Activated CD4-positive, alpha-beta T cell treated with anti-CD3 and anti-CD28 coated beads, Interleukin-2, amount 50 U/mL, for 48 hours (primary cell): ENCODE measurements at places on chromosomes 7 and 10.

DNA sequence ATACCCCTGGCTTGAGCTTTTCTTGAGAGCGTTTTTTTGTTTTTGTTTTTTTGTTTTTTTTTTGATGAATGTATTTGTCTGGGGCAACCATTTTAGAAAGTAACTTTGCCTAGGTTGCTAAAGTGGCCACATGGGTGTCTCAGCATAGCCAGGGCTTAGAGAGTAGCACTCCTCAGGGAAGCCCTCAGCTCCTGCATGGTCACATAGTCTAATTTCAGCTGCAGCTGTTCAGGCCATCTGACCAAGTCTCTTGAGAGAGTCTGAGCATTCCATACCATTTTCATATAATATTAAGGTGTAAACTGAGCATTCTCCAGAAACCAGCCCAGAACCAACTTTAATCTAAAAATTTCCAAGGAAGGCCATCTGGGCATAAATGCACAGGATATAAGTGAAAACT is 186.4 kb downstream of the NPSR1 start:
- no peak for DNase-seq

- DNase-seq: no peak
Measured at GRCh38 chr7:3558400-3558799, 257.3 kb downstream of the SDK1 start.

DNA sequence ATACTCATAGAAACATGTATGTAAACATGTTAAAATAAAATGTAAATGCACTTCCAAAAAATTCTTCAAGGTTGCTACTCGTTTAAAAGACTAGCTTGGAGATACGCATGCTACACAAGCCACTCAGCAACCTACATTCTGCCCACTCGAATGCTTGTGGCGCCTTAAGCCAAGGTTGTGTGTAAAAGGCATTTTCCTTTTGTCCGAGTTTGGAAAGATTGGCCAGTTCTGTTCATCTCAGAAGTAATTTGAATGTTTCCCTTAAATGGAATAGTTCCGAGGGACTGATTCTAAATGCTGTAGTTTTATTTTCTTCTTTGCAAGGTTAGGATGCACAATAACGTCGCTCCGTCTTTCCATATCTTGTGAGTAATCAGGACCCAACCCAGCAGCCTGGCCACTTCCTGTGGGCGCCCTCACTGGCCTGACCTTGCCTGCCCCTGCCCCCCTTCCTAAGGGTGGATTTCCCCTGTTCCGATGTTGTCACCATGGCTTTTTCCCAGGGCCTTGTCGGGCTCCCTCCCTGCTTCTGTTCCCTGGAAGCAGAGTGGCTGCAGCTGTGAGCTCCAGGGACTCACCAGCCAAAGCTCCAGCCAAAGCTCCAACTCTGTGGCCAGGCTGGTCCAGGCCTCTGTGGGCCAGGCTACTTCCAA is 70.6 kb downstream of the PTPRE start:
- DNase-seq: peak; percentile 14

GRCh38 chr10:75070961-75071428 is 40.5 kb upstream of the SAMD8 start:
- no peak for DNase-seq

DNA sequence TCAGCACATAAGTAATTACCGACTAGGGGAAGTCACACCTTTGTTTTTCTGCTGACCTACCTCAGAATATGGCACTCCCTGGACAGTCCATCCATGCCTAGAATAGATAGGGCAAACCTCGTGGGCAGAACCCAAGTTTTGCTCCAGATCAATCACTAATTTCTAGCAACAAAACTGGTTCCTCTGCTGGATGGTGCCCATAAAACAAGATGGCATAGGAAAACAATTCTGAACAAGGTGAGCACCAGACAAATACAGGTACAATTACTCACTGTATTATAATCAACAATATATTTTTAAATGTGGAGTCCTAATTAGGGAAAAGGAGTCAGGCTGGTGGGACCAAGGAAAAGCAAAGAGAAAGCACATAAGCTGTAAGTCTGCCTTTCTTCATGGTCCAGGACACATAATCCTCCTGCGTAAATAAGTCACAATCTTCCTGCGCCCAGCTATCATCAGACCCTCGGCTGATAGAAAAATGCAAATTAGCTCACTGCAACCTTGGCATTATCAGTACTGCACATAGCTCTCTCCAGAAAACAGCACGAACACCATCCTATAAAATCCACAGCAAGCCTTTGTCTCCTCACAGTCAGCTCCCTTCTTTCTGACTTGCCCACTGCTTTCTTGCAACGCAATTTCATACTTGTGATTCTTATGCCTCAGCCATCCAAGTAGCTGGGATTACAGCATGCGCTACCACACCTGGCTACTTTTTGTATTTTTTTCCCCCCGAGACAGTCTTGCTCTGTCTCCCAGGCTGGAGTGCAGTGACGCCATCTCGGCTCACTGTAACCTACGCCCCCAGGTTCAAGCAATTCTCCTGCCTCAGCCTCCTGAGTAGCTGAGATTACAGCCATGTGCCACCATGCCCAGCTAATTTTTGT is 15.1 kb downstream of the URGCP start:
- DNase-seq: no peak

DNA sequence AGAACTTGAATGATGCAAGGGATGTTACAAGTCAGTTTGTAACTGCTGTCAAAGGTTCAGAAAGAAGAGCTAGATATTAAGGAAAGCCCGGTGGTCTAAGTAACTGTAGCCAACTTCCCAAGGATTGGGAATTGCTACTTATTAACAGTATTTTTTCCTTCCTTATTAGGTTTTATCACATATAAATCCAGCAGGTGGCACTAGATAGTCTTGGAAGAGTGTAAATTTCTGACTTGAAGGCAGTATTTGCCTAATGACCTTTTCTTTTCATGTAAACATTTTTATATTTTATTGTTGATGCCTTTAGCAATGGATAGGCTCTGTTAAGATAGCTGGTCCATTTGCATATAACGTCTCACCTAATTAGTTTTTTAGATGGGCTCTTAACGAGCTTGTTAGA is 51.2 kb downstream of the ANLN start:
- no peak for DNase-seq

DNA sequence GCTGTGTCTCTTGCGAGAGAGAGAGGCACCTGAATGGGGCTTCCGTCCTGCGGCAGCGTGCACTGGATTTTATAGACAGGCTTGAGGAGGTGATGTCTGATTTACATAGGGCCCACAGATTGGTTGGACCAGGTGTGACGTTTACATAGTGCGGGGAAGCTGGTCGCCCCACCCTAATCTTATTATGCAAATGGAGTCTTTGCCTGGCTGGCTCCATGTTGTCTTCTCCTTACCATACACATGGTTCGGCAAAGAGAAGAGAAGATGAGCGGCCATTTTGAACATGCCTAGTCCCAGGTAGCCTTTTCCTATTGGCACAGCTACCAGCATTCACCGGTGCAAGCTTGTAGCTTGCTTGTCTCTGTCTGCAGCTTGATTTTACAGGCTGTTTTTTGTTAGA is 238.5 kb upstream of the GALNT17 start:
- no peak for DNase-seq

DNA sequence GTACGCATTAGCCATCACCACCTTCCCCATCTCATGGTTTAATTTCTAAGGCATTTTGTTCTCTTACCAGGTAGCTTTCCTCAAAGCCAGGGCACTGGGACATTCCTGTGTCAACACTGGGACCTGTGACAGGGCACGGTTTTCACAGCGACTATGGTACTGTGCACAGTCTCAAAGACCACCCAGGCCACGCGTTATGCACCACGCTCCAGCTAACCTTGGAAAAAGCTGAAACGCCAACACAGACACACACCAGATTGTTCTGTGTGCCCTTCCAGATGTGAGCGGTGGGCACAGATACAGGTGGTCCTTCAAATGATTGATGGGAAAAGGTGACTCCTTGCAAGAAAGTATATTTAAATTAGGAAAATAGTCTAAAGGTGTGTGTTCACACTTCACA is 337.3 kb downstream of the WDR37 start:
- no peak for DNase-seq

DNA sequence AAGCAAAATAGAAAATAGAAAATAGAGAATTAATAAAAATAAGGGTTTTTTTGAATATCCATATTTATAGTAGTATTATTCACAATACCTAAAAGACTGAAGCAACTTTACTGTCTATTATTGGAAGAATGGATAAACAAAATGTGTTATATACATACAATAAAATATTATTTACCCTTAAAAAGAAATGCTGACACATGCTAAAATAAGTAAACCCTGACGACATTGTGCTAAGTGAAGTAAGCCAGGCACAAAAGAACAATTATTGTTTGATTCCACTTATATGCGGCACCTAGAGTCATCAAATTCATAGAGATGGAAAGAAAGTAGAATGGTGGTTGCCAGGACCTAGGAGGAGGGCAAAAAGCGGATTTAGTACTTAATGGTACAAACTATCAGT is 39.0 kb downstream of the LRRC17 start:
- no peak for DNase-seq

DNA sequence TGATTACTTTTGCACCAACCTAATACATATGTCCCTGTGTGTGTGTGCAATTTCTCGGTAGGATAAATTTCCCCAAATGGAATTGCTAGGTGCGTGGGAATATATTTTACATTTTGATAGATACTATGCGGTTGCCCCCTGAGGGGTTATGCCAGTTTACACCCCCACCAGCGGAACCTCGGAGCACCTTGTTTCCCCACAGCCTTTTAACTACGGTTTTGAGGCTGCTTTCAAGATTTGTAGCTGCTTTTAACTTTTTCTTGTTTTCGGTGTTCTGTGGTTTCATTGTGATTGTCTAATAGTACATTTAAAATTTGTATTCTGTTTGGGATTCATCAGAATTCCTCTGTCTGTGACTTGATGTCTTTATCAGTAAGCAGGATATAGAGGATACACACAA is 22.0 kb downstream of the PROSER2 start:
- no peak for DNase-seq

GRCh38 chr10:24526085-24526649 is 197.5 kb downstream of the ARHGAP21 start:
- DNase-seq: no peak

- DNase-seq: no peak
Measured at GRCh38 chr7:30931161-30931928, 19.7 kb downstream of the AQP1 start.

DNA sequence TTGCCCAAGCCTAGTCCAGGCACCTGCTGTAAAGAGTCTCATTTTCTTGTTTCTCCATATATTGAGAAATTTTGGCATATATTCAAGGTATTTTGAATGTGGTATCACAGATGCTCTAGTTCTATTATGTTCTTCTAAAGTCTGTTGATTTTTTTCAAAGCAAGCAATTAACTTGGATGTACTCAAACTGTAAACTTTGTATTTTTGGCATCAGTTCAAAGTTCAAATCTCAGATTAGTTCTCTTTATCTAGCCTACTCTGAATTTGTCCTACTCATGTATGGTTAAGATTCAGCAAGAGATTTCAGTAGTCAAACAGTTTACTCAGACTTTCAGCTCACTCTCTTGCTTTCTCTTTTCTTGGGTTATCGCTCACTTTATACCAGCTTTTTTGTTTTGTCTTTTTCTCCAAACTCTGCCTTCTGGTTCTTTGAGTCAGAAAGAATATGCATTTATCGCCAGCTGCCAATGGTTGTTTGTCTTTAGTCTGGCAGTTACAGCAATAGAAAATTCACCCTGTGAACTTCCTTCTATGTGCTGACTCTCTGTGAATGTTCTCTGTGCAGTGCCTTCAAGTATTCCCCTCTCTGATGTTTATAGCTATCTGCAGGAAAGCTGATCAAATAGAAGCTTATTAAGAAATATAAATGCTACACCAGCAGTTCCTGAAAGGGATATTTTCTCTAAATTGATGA is 56.0 kb downstream of the ANKRD7 start:
- no peak for DNase-seq

DNA sequence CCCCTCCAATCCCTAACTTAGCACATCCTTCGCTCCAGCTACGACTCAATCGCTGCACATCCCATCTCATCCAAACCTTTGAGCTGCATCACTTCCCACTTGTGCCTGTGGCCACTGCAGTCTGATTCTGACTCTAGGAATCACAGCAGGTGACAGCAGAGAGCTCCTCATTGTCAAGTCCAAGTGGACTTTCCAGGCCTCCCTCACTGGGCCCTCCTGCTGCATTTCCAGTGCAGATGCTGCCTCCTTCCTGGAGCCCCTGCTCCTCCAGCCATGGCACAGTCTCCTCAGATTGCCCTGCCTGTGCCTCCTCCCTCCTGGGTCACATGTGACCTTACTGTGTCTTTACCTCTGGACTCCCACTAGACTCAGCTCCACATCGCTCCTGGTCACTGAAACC is 157.3 kb downstream of the USP6NL start:
- DNase-seq: no peak

GRCh38 chr10:117492504-117492903 is 50.0 kb upstream of the EMX2 start:
- DNase-seq: no peak

- no peak for DNase-seq
Measured at GRCh38 chr10:43190775-43191174, 52.5 kb downstream of the CSGALNACT2 start.

GRCh38 chr10:77603534-77603927 is 34.1 kb downstream of the KCNMA1 start:
- DNase-seq: no peak

DNA sequence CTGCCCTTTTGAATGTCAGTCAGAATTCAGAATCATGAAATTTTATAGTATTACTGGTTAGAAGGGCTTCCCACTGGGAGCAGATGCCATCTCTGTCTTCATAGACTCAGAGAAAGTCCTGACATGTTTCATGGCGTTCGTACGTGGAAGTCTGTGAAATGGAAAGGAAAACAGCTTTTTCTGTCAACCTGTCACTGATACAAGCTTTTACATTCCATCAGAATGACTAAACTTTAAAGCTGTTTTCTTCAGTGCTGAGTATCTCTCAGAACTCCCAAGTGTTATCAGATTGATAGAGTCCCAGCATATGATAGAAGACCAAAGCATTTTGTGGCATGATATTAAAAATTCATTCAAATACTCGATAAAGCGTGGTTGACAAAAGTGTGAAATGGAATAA is 726.7 kb upstream of the GALNT17 start:
- DNase-seq: no peak

- no peak for DNase-seq
Measured at GRCh38 chr7:151665368-151665767, 145.7 kb upstream of the RHEB start.

DNA sequence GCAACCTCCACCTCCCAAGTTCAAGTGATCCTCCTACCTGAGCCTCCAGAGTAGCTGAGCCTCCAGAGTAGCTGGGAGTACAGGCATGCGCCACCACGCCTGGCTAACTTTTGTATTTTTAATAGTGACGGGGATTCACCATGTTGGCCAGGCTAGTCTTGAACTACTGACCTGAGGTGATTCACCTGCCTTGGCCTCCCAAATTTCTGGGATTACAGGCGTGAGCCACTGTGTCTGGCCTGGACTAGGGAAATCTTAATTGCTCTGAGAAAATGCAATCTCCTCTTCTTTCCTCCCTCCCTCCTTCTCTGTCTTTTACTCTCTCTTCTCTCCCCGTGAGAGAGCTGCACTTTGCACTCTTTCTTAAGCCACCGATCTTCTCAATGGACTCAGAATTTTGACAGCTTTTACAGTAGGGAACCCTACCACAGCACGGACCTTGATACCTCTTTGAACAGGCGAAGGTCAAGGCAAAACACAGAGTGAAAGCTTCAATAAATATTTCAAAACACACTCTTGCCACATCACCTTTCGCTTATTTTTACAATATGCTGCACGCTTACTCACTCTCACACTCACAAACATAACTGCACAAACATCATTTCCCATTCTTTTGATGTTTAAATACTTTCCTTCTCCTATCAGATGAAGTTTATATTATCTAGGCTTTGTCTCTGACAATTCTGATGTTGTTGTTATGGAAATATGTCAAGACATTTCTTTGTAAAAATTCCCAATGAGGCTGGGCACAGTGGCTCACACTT is 173.4 kb upstream of the NRP1 start:
- no peak for DNase-seq
